Stimulated activated CD4-positive, alpha-beta T cell treated with anti-CD3 and anti-CD28 coated beads, Interleukin-12 subunit alpha, Interleukin-12 subunit beta, amount 100 ng/mL, for 4 hours (primary cell): ENCODE measurements at places on chromosomes 5 and 9.

DNA sequence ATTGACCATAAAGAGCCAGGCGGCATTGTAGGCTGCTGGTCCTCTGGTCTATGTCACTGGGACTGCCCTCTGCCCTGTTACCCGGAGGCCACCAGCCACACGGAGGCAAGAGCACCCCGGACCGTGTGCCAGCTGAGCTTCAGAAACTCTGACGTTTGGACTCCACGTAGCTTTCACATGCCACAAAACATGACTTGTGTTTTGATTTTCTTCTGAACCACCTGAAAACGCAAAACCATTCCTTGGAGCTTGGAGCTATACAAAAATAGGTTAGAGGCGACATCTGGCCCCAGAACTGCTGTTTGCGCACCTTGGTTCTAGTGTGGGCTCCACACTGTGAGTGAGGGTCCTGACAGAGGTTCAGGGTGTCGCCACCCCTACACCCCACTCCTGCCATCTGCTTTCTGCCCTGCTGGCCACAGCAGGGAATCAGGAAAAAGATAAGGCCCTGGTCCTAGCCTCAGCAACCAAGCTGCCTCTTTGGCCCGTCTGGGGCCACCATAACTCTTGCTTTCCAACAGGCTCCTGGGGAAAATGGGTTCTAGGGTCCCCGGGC lies 151.3 kb upstream of the IRX2 start:
- no peak for DNase-seq

GRCh38 chr5:173056783-173057061 lies 570 bp downstream of the CREBRF start:
- DNase-seq: peak; percentile 79

GRCh38 chr9:94623253-94623652 lies 16.1 kb downstream of the FBP1 start:
- DNase-seq: no peak

DNA sequence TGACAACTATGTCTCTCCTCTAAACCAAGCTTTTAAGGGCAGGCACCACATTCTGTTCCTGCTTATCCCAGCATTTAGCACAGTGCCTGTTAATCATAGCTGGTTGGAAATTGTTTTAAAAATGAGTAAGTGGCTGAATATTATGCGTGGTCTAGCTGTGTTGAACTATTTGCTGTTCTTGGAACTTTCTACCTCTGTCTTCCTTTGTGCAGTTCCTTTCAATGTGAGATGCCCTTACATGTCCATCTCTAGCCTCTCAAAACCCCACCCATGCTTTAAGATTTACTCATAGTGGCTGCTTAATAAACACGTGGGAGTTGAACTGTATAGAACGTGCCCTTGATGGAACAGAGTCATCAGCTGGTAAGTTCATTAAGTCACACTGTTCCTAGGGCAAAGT lies 34.5 kb downstream of the C9orf57 start:
- no peak for DNase-seq

GRCh38 chr9:69295872-69296552 lies 29.0 kb upstream of the ENTREP1 start:
- DNase-seq: no peak

DNA sequence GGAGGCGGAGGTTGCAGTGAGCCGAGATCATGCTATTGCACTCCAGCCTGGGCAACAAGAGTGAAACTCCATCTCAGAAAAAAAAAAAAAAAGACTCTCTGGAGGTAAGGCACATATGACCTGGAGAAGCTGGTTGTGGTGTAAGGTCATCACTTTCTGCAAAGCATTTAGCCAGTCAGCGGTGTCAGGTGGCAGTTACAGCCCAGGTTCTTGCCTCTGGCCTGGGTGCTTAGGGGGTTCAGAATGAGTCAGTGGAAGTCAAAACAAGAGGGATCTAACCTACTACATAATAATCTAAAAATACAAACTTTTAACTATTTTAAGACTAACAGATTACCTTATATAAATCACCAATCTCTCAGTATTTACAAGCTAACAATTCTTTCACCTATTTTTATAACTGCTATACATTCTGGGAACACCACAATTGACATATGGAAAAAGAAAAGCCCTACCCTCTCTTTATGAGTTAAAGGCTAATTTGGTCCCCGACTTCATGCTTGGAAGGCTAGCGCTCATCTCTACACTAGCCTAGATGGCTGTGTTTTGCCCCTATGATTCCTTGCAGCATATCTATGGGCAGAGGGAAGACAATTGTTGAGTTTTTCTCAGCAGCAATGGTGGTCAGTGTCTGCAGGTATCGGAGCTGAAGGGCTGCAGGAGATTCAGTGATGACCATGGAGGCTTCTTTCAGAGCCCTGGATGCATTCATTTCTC lies 29.2 kb downstream of the STOM start:
- DNase-seq: no peak

- DNase-seq: no peak
Observed at GRCh38 chr5:39980056-39980455, 555.3 kb upstream of the DAB2 start.

- no peak for DNase-seq
Observed at GRCh38 chr5:61423487-61424145, 91.6 kb downstream of the ZSWIM6 start.

DNA sequence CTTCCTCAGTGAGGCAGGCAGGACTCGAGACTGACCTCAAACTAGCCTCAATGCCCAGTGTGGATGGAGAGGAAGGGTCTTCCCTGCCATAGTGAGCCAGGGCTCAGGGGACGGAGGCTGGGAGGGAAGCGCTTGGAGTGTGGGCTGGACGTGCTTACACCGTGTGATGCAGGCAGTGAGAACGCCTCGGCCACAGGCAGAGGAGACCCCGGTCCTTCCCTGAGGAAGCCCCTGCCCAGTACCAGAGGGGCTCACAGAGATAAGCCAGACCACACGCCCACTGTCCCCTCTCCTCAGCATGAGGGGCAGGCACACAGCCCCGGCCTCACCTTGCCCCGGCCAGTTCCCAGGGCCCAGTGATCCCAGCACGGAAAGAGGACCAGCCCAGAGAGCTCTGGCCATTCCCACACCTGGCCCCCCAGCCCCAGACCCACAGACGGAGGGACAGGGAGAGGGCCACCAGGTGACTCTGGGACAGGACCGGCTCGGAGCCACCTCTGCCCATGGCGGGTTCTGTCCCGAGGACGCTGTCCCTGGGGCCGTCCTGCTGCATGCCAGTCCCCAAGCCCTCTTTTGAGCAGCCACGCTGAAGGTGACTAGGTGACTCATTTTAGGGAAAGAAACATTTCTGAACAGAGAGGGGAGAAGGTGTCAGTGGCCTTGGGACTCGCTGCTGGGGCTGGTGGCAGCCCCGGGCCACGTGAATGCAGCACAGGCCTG lies 6.0 kb upstream of the NSMF start:
- DNase-seq: no peak

DNA sequence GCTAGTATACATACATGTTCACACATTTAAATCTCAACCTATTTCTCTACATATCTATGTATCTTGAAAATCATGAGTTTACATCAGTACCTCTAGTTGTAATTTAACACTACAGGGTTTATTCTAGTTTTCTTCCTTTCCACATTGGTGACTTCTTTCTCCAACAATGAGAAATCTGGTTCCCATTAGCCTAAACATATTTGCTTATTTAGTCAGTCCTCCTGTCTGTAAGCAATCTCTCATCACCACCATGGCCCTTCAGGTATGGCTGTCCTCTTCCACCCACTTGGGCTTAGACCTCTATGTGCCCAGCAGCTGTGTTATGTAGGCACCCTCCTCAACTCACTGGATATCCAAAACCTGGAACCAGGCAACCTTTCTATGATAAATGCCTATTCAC lies 8.0 kb upstream of the SPATA31D1 start:
- DNase-seq: no peak

- DNase-seq: peak; percentile 61
Observed at GRCh38 chr9:135701959-135702721, at the start of gene KCNT1. Gene KCNT1, plus strand, starts transcription at chr9:135702185. Its CDS starts 74 bp downstream, at chr9:135702259.

DNA sequence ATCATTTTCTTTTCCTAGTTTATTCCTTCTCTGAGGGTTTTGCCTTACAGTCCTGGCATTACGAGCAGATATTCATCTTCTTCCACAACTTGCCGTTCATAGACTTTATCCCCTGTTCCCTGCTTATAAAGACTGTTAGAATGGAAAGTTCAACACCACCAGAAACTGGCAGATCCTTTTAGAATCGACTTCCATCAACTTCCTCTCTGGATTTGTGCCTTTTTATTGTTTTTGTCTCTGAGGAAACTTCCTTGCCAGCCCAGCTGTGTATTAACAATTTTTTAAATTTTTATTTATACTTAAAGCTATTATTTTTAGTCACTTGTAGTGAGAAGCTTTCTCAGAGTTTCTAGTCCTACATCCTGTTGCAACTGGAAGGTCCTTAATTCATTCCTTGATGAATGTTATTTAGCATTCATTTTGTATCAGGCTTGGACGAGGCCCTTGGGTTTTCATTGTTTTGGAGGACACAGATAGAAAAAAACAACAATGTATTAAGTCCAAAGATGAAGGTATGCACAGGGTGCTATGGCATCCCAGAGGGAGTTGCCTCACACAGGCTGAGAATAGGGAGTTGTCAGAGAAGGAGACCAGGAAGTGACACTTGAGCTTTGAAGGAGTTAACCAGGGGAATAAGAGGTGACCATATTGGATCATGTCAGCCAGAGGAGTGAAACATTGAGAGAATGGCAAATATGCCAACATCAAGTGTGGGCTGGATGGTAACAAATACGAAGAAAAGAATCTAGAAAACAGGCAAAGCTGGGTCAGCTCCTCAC lies 81.3 kb downstream of the ADAMTSL1 start:
- no peak for DNase-seq

- DNase-seq: peak; percentile 54
Observed at GRCh38 chr5:14809369-14810155, 62.0 kb downstream of the ANKH start.

- DNase-seq: no peak
Observed at GRCh38 chr9:18675332-18675731, 201.4 kb downstream of the ADAMTSL1 start.

GRCh38 chr9:17631396-17631795 lies 52.5 kb downstream of the SH3GL2 start:
- DNase-seq: no peak
